ENCODE measurements at places on chromosomes 7 and 10.
A peak's percentile ranks its signal among the peaks of the same experiment; 100 is the strongest.

- DNase-seq: no peak
Observed at GRCh38 chr10:98536551-98536950, 89.8 kb upstream of the HPS1 start.

GRCh38 chr7:75054744-75055143 lies 18.9 kb downstream of the RCC1L start:
- peak; percentile 55 for DNase-seq

DNA sequence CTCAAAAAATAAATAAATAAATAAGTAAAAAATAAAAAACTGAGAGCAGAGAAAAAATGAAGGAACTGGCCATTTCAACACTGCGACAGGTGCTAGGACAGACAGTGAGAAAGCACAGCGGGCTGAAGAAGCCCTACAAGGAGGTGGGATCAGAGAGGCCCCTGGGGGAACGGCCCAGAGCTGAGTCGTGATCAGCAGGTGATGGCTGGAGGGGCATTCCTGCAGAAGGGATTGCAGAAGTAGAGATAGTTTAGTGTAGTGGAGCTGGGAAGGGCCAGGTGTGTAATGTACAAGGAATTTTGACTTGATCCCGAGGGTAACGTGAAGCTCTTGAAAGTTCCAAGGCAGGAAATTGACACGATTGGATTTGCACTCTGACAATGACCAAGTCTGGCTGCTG lies 112.1 kb downstream of the CUL2 start:
- DNase-seq: no peak

DNA sequence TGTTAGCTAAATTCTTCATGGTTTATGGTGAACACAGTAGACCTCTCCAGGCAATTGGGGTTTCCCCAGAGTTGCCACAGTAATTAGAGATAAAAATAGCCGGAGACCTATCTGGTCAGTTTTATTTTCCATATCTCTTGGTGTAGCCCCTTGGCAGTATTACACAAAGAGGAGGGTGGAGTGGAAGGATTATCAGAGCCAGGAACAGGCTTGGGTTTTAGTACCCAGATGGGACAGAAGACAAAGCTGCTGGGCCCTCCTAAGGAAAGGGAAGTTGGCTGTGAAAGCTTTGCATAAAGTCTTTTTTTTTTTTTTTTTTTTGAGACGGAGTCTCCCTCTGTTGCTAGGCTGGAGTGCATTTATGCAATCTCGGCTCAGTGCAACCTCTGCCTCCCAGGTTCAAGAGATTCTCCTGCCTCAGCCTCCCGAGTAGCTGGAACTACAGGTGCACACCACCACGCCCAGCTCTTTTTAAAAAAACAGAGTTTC lies 9.7 kb downstream of the ZSCAN21 start:
- DNase-seq: no peak

DNA sequence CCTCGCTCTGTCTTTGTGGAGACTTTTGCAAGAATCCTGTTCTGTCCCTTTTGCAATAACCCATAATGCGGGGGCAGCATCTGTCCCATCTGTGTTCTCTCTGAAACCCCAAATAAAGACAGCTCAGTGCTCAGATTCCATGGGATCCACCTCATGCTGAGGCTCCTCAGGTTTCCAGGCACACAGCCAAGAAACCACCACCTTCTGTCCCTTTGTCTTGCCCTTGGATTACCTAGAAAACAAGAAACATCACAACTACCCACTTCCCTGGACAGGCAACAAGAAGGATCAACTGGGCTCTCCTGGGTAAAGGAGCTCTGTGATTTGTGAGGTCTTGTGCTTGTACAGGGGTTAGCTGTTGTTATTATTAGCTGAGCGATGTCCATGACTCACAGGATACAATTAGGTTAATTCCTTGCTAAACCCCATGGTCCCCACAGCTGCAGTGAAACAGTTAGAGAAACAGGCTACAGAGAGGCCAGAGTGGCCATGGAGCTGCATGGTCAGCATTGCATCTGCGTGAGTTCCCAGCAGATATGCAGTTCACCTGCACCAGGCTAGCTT lies 50.2 kb downstream of the CXCL12 start:
- DNase-seq: no peak

DNA sequence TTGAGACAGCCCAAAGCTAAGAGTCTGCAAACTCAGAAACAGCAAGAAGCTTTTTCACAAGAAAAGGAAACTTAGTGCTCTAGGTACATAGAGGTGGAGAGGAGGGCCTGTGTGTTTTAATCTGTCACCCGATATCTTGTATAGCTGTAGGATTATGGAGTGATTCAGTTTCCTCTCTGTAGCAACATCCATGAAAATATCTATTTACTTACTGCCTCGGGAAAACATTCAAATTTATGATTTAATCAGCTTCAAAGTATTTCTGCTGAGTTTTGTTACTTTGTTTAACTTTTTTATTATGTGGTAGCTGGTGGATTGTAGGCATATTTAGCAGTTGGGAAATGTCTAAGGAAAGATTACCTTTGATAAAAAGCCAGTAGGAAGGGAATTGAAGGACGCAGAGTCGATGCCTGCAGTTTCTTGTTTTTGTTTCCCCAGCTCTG lies 292.0 kb downstream of the CCDC3 start:
- no peak for DNase-seq

- DNase-seq: no peak
Observed at GRCh38 chr10:21637795-21638194, 103.8 kb downstream of the MLLT10 start.

- no peak for DNase-seq
Observed at GRCh38 chr10:66799474-66799873, 126.4 kb upstream of the LRRTM3 start.

- no peak for DNase-seq
Observed at GRCh38 chr10:69749178-69750010, 52.3 kb upstream of the COL13A1 start.

GRCh38 chr10:126001576-126001975 lies 105.2 kb downstream of the FANK1 start:
- DNase-seq: no peak
